ENCODE measurements at places on chromosomes 5 and 9. TPM values are rescaled to one million over a fixed set of nuclear protein-coding genes. Genes with fewer than 3 reads are reported as not detected.

TAL2 gene
- not detected for total RNA-seq

COL5A1 gene
- 74.3 TPM for total RNA-seq

CTSV gene
- total RNA-seq = 0.89 TPM

CLIC3 gene
- 4.0 TPM for total RNA-seq

ZNF300 gene
- total RNA-seq = 8.1 TPM

C9orf153 gene
- not detected for total RNA-seq

FGD3 gene
- not detected for total RNA-seq

OR13C2 gene
- total RNA-seq = not detected

EDIL3 gene
- total RNA-seq = 11.1 TPM

OR1J2 gene
- not detected for total RNA-seq

SPEF2 gene
- total RNA-seq = 1.0 TPM

FRMD3 gene
- total RNA-seq = 0.59 TPM
